COLO829 (cell line): ENCODE measurements at places on chromosomes 6 and 20.
A peak's percentile ranks its signal among the peaks of the same experiment; 100 is the strongest.

DNA sequence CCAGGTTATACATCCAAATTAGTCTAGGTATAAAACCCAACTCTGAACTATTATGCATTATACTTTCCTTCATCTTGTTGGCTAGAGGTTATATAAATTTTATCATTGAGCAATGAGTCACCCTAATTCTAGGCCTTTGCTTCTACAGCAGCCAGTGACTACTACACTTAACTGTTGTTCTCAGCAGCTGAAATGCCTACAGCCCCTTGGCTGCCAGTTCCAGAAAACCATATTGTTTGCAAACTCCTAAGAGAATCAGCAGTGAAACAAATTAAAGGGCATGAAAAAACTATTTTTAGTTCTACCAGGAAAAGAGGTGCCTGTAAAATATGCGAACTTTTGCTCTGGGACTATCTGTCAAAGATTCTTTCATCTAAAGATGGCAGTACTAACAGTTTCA is 292.8 kb downstream of the FRK start:
- DNase-seq: peak; percentile 5

GRCh38 chr6:155201461-155202226 is 62.2 kb upstream of the CLDN20 start:
- no peak for DNase-seq

GRCh38 chr6:149938571-149939355 is 3.1 kb upstream of the ULBP2 start:
- DNase-seq: no peak

GRCh38 chr6:137224799-137225198 is 5.6 kb upstream of the IFNGR1 start:
- DNase-seq: no peak

DNA sequence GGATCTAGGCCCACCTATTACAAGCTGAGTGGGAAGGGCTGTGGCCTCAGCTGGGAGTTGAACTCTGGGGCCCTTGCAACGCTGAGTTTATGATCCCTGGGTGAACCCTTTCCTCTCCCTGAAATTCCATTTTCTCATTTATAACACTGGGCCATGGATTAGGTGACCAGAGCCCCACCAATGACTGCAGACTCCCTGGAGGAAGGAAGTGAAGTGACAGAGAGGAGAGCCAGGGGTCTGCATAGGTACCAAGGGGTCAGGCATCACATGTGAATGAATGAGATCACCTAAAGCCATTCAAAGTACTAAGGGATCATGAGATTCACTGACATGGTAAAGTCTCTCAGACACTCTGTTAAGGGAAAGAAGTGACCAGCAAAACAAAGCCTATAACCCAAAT is 46.5 kb upstream of the DSN1 start:
- no peak for DNase-seq

GRCh38 chr6:42049948-42050296 is 402 bp upstream of the TAF8 start:
- no peak for DNase-seq

DNA sequence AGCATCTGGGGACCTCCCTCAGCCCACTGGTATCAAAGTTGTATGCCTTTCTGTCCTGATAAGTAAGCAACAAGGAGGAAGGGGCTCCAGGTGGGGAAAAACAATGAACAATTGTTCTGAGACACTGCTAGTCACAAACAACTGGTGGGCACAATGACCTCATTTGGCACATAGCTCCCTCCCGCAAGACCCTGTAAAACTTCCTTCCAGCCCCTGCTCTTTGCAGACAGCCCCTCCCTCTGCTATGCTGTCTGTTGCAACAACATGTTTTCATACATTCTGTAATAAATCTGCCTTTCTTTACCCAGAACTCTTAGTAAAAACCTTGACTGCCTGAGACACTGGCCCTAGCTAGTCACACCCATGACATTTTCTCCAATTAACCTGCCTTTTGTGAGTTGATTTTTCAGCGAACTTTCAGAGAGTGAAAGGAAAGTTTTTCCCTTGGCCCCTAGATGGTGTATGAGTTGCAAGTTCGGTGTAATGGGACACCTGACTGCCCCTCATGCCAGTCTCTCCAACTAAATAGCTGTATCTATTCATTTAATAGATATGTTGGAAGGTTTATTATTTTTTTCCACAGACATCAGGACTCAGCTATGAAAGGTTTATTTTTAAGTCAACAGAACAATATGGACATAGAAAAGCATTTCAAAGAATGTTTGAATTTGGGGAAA is 142.3 kb upstream of the SLC22A16 start:
- peak; percentile 53 for DNase-seq

GRCh38 chr6:153099636-153100035 is 31.4 kb downstream of the RGS17 start:
- DNase-seq: no peak

- DNase-seq: no peak
These were observed 147.3 kb downstream of the DLL1 start for GRCh38 chr6:170143401-170144150.

- DNase-seq: no peak
These were observed 187.4 kb downstream of the SLC16A10 start for GRCh38 chr6:111274593-111275217.

GRCh38 chr6:8029243-8029870 is 34.8 kb downstream of the BLOC1S5 start:
- DNase-seq: no peak

DNA sequence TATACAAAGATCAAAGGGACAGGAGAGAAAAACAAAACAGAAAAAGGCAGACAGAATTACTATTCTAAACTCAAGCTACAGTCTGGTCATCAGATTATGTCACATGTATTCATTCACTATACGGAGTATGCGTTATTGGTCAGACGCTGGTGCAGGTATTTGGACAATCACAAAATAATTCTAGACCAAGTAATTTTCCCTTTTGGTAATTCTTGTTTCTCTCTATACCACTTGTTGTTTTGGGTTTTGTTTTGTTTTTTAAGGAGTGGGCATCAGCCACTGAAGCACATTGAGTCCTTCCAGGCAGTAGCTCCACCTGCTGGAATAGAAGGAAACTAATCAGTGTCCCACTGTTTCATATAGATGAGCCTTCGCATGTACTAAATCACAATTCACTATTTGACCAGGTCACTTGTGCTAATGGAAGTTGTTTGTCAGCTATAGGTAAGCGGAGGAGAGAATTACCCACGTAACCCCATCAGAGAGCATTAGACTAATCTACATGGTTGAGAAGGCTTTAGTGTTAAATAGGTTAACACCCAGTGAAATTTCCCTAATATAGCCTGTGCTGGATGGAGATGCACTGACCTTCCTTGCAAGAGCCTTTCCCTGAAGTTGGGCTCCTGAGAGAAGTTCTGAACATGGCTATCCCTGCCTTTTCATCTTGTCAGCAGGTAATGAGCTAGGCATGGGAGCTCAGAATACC is 77.9 kb downstream of the TNFAIP3 start:
- DNase-seq: peak; percentile 66

GRCh38 chr20:17645010-17645409 is 37.0 kb downstream of the RRBP1 start:
- no peak for DNase-seq

- DNase-seq: no peak
These were observed 71.9 kb downstream of the FAM120B start for GRCh38 chr6:170378502-170378901.

- no peak for DNase-seq
These were observed 8.0 kb upstream of the TNFRSF6B start for GRCh38 chr20:63688228-63689045.

DNA sequence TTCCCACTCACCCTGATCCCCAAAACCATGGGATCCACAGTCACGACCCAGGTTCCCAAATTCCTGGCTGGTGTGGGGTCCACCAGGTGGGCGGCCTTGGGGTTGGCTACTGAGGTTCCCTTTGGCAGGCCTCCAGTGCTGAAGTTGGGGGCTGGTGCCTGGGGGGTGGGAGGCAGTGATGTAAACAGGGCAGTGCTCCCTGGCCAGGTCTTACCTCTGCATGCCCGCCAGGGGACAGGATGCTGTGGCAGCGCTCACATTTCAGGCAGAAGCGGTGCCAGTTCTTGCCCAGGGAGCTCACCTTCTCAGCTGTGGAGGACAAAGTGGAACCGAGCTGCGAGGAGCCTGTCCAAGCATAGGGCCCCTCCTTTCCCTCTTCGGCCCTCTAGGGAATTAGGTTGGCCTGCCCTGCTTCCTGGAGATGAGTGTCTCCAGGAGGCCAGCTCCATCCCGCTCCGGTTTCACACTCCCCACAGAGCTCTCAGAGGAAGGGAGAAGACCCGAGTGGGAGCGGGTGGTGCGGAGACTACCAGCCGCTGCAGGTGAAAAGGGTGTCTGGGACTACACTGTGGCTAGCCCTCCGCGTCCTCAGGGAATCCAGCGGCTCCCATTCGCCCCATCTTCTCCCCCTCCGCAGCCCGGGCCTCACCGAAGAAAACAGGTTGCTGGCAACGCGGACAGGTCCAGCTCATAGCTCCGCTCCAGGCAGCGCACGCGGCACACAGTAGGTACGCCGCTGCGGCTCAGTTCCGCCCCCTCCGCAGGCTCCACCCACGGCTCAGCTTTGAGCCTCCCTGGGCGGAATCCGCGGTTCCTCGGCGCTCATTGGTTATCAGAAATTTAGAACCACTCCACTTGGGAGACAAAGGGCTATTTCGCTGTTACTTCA is at the start of gene CRIP3:
Gene CRIP3 (minus strand): TSS at position 726 of the 889 bp plus-strand sequence. CDS start 34 bp downstream, at position 692.
- DNase-seq: no peak

- no peak for DNase-seq
These were observed 17.8 kb upstream of the TMEM14A start for GRCh38 chr6:52653151-52653550.

DNA sequence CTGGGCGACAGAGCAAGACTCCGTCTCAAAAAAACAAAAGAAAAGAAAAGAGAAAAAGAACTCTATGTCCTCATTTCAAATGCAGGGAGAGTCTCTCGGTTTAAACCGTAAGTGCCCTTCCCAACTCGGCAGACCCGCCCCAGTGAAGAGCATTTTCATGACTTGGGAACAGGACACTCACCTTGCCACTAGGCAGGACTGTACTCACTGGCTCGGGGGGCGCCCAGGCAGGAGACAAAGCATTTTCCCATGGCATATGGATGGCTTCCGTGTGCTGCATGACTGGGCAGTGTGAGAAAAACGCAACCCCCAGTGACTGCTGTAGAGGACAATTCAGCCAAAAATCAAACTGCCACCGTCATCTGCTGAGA is 23.7 kb upstream of the MRGBP start:
- DNase-seq: no peak

GRCh38 chr20:59374261-59374660 is 73.8 kb downstream of the EDN3 start:
- DNase-seq: no peak

DNA sequence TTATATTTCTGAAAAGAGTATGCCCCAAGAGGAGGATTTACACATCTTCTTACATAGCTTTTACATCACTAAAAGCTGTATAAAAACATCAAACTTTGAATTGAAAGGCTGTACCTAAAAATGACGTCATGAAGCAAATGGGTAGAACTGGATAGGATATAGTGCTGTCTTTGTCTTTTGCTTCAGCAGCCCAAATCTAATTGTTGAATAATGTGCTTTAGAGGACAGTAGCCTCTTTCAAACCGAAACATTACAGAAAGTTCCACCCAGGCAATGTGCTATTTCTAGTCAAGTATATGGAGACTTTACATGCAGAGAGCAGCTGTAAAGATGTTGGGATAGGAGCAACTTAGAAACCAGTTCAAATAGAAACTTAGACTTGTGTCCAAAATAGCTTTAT is 51.9 kb downstream of the ADGRG6 start:
- DNase-seq: peak; percentile 86

- peak; percentile 68 for DNase-seq
These were observed 216.6 kb downstream of the IBTK start for GRCh38 chr6:82030761-82031503.

DNA sequence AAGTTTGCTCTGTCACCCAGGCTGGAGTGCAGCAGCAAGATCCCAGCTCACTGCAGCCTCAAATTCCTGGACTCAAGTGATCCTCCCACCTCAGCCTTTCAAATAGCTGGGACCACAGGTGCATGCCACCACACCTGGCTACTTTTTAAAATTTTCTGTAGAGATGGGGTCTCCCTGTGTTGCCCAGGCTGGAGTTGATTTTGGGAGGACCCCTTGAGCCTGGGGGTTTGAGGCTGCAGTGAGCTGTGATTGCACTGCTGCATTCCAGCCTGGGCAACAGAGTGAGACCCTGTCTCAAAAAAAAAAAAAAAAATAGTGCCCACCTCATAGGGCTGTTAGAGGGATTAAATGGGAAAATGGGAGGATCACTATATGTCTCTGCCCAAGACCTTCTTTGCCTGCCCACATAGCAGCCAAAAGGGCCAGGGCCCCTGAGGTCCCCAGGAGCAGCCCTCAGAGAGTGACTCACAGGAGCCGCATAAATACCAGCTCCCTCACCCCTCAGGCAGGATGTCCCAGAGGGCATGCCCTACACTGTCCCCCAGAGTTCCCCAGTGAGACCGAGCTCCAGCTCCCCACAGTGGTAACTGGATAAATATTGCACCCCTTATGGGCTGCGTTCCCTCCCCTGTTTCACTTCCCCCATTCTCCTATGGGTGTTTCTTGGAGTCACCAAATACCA is 11.7 kb upstream of the MDGA1 start:
- DNase-seq: no peak

GRCh38 chr6:157773248-157773773 is 49.7 kb upstream of the SNX9 start:
- DNase-seq: no peak

DNA sequence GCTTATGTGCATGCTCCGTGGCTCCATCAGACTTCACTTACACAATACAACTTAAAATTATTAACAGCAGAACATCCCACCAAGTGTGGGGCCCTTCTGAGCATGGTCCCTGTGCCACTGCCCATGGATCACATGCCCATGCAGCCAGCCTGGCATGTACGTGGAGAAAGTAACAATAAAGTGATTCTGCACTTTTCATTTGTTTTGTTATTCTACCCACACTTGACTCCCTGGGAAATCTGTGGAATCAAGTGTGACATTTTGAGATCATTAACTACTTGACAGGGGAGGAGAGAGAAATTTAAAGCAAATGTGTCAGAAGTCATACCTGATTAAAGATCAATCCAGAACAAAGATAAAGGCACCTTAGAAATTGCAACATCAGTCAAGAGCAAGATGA is 112.0 kb downstream of the ISM1 start:
- no peak for DNase-seq

DNA sequence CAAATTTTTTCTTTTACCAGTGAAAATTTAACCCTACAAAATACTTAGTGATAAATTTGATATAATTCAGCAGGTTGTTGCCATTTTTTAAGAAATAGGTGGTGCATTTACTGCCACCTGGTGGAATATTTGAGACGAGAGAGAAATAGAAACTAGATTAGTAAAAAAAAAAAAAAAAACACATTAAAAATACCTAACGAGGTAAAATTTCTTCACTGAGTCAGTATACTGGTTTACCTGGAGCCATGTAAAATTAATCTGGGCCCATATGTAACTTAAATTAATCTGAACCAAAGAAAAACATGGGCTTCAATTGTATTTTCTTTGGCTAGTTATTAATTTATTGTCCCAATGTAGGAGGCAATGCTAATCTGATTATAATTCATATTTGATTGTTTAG is 520.8 kb downstream of the EPM2A start:
- peak; percentile 12 for DNase-seq

DNA sequence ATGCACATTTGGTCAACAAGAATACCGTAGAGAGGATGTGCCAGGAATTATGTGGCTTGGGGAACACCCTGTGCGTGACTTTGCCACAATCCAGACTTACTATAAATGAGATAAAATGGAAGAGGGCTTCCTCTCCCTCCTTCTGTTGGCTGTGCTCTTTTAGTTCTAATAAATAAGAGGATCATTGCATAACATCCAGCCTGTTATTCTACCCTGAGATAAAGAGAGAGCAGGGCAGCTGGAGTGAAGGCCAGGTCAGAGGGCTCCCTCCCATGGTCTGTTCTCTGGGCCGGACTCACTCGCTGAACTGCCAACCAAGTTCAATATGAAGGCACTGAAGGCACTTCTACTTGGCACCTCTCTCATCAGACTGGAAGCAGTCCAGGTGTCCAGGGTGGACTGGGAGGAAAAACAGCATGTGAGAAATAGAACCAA is 91.7 kb downstream of the MTFR2 start:
- DNase-seq: no peak
